Osteoblast (primary cell): ENCODE measurements at places on chromosomes 7 and 10. TPM values are rescaled to one million over a fixed set of nuclear protein-coding genes. Genes with fewer than 3 reads are reported as not detected.

GRCh38 chr7:1253681-1254181 is 21.1 kb downstream of the UNCX start:
- DNase-seq = no peak

The PLAC9 gene
- total RNA-seq = 17.1 and 19.2 TPM in 2 replicates

- DNase-seq = no peak
These were observed 43.1 kb upstream of the CTTNBP2 start for GRCh38 chr7:117916309-117916708.

- peak; percentile 48 for DNase-seq
These were observed 95.8 kb downstream of the CFAP58 start for GRCh38 chr10:104449391-104449790.

DNA sequence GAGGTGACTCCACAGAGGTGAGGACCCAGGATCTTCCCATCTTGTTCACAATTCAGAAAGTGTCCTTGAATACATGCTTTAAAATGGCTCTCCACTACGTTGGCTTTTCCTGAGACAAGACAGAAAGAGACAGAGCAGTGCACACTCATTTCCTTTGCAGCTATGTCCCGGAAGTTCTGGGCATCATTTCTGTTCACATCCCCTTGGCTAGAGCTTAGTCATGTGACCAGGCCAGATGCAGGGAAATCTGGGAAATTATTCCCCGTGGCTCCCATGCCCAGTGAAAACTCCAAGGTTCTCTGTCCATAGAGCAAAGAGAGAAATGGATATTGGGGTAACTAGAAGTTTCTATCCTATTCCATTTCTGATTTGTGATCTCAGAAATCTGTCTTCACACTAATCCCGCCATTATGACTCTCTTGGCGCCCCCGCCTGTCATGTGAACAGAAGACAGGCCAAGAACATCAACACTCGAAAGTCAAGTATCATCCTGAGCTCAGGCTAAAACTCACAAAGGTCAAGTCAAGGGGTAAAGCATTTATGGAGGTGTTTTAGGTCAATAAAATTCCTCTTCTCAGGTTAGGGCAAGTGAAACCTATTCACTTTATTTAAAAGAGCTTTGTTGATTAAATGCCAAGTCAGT is 251.4 kb upstream of the HABP2 start:
- no peak for DNase-seq

- DNase-seq = no peak
These were observed 164.6 kb downstream of the ANKRD30A start for GRCh38 chr10:37289833-37290464.

GRCh38 chr7:122770686-122771335 is 68.1 kb upstream of the RNF148 start:
- no peak for DNase-seq

GRCh38 chr10:115278294-115278693 is 185.1 kb downstream of the ATRNL1 start:
- DNase-seq = no peak

The DGKI gene
- 19.2 and 23.3 TPM in 2 replicates for total RNA-seq
